Calu3 (cell line): ENCODE measurements at places on chromosomes 12 and 14. TPM values are rescaled to one million over a fixed set of nuclear protein-coding genes. Genes with fewer than 3 reads are reported as not detected.

Gene TBX3
- total RNA-seq, result 1.4 and 2.3 TPM in 2 replicates

Gene PIWIL1
- total RNA-seq, result not detected in 2 replicates

Gene TWF1
- 67.4 and 75.8 TPM in 2 replicates for total RNA-seq

Gene OR6C2
- not detected in 2 replicates for total RNA-seq

Gene PPM1A
- total RNA-seq, result 38.9 and 40.0 TPM in 2 replicates

Gene RNASE3
- not detected in 2 replicates for total RNA-seq

Gene GLRX5
- 54.8 and 58.0 TPM in 2 replicates for total RNA-seq

Gene TCL1B
- not detected in 2 replicates for total RNA-seq

Gene MYO1H
- not detected in 2 replicates for total RNA-seq

Gene NFATC4
- total RNA-seq, result 10.7 and 12.8 TPM in 2 replicates

Gene IGF1
- total RNA-seq, result not detected in 2 replicates

Gene CLEC6A
- total RNA-seq, result not detected in 2 replicates

Gene HRK
- total RNA-seq, result 0.12 TPM in 1 of 2 replicates, not detected in the other

Gene SCNN1A
- total RNA-seq, result 36.5 and 53.5 TPM in 2 replicates

Gene RASSF9
- 3.0 and 3.3 TPM in 2 replicates for total RNA-seq

Gene LRP1-AS
- total RNA-seq, result not detected in 2 replicates

Gene FBLN5
- 0.39 and 0.90 TPM in 2 replicates for total RNA-seq

Gene MAP3K9
- 23.3 and 24.3 TPM in 2 replicates for total RNA-seq

Gene RAD9B
- total RNA-seq, result 0.80 and 1.9 TPM in 2 replicates

Gene PLEKHH1
- 11.8 and 13.6 TPM in 2 replicates for total RNA-seq

Gene TAS2R7
- not detected in 2 replicates for total RNA-seq

Gene PPP1R36
- total RNA-seq, result 0.40 TPM in 1 of 2 replicates, not detected in the other

Gene ARHGEF40
- 15.0 and 16.8 TPM in 2 replicates for total RNA-seq

Gene CIDEB
- total RNA-seq, result 0.17 TPM in 1 of 2 replicates, not detected in the other
